ENCODE measurements at places on chromosomes 11 and 22.

GRCh38 chr11:6077723-6078122 is 29.8 kb upstream of the OR56B4 start:
- DNase-seq: no peak

DNA sequence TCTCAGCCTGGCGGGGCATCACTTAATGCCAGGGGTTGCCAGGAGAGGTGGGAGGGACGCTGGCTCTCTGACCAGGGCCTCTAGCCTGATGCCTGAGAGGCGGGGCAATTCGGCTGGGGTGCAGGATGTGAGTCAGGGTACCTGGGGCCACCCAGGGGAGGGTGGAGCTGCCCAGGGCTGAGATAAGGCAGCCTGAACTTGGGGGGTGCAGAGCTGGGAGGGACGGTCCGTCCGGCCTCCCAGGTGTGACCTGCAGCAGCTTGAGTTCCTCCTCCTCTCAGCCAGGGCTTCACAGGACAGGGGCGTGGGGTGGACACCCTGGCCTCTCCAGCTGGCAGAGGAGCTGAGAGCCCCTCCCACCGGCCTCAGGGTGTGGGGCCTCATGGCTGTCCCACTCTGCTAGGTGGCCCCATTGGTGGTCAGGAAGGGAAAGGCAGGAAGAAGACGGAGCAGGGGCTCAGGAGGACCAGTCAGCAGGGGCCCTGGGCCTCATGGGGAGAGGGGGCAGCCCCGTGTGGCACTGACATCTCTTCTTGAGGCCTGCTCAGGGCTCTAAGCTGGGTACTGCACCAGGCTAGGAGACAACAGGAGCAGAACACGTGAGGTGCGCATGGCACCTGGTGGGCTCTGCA is 942 bp upstream of the RPS6KA4 start:
- peak; percentile 63 for DNase-seq

- no peak for DNase-seq
These were observed 9.1 kb upstream of the GLYATL1B start for GRCh38 chr11:59076876-59077571.

GRCh38 chr11:48055292-48056132 is 75.2 kb downstream of the PTPRJ start:
- DNase-seq: peak; percentile 36

- DNase-seq: peak; percentile 79
These were observed 58.7 kb downstream of the DENND5A start for GRCh38 chr11:9206496-9206895.

DNA sequence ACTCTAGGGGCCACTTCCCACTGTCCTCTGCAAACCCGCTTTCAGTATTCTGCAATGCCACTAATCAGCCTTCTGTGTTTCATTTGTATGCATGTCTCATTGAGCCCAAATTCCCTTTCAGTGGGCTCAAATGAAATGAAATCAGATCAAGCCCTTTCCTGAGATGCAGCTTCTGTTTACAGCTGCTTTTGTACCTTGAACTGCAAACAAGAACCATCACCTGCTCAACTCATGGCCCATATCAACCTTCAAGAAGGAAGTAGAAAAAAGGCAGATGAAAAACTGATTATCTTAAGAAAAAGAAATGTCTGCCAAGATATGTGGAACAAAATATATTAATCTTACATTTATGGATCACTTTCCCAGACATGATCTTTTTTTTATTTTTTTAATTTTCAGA is 141.1 kb upstream of the ARHGAP42 start:
- DNase-seq: no peak

- no peak for DNase-seq
These were observed 132.5 kb downstream of the BARX2 start for GRCh38 chr11:129508163-129508562.

DNA sequence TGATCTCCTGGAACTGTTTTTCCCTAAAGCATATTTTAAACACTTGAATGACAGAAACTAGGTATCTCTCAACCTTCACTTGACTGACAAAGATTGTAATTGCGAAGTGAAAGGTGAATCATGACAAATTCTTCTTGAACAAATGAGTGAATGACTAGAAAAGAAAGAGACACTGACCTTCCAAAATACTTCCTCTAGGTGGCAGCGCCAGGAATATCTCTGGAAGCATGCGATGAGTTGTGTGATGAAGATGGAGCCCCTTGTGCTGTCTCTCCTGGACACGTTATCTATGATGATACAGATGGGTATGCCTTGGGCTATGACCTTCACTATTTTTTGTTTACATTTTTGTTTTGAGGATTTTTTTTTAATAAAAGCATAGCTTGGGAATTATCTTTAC is 7.0 kb upstream of the CASP12 start:
- DNase-seq: no peak

DNA sequence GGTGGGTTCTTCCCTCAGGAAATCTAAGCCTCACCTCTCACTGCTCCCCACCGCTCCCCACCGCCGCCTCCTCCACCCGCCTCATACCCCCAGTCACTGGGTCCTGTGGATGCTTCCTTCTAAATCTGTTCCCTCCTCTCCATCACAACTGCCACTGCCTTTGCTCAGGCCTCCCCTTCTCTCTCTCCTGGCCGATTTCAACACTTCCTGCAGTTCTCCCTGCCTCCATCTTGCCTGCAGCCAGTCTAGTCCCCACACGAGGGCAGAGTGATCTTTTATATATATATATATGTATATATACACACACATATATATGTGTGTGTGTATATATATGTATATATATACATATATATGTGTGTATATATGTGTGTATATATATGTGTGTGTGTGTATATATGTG is 27.8 kb downstream of the CREB3L1 start:
- DNase-seq: peak; percentile 47

DNA sequence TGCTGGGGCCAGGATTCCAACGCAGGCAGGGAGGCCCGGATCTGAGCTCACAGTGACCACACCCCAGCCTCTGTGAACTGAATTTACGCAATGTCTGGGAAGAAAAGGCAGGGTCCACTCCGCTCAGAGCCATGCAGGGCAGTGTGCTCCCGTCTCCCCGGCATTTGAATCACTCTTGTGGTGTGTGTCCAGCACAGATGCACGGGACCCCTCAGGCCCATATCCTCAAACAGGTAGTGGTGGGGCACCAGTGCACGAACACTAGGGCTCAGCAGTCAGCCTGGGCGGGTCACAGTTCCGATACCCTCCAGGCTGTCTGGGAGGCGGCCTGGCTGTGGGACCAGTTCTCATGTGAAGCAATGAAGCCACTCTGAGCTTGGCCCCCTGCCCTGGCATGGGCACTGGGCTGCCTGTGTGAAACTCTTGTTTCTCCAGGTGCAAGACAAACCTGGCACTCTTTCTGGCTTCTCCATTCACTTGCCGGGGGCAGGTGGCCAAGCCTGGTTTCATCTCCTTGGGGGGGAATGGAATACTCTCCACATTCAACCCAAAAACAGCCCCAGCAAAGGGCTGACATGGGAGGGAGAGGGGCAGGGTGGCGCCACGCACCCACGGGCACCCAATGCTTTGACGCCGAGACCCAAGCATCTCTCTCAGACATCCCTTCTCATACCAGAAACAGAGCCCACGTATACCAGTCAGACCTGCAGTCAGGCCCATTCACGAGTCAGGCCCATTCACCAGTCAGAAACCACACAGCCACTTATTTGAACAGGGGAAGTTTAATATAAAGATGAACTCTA is 14.3 kb downstream of the DHCR7 start:
- no peak for DNase-seq

GRCh38 chr11:29265792-29266191 is 751.0 kb downstream of the KCNA4 start:
- DNase-seq: no peak

- no peak for DNase-seq
These were observed 8.7 kb downstream of the PRR5 start for GRCh38 chr22:44710474-44711240.

DNA sequence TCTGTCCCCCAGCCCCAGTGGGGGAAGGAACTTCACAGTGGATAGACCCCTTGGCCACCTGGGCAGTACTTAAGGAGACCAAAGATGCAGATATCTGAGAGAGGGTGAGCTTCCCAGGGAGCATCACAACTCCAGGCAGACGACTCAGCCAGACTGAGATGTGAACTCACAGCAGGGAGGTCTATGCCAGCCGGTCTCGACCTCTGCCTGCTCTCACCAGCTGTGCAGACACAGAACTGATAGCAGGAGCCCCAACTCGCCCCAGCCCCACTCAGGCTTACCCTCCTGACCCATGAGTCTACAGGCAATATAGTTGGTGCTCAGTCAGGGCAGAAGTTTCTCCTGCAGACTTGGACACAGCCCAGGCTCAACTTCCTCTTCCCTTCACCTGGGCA is 29.7 kb upstream of the ACCSL start:
- no peak for DNase-seq

DNA sequence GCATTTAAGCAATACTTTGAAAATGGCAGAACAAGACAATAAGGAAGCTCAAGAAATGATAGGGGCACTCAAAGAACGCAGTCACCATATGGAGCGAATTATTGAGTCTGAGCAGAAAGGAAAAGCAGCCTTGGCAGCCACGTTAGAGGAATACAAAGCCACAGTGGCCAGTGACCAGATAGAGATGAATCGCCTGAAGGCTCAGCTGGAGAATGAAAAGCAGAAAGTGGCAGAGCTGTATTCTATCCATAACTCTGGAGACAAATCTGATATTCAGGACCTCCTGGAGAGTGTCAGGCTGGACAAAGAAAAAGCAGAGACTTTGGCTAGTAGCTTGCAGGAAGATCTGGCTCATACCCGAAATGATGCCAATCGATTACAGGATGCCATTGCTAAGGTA is 51.9 kb downstream of the SPECC1L start:
- DNase-seq: no peak

DNA sequence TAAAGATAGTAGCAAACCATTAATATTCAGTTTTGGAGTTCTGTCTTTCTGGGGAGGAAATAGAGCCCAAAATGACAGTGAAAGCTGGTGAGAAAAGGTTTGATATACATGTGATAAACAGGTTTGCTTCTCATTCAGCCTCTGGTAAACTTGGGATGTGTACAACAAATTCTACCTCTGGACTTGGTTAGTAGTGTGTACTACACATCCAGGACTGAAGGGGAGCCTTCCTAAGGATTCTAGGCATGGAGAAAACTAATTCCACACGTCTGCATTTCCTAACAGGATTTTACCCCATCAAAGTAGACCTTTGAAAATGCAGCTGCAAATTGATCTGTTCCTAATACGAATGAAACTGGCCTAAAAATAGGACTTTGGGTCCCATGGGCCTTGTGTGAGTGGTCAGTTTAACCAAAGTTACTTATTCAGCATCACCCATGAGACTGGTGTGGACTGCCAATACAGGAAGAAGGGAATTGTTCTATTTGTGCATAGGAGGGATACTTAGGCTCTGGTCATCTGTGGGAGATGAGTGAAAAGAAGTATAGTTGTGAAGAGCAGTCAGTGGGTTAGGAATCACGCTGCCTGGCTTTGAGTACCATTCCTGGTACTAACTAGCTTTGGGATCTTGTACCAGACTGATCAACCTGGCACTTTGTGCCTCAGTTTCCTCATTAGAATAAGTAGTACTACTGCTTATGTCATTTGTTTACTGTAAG is 74.2 kb downstream of the YAP1 start:
- DNase-seq: no peak

DNA sequence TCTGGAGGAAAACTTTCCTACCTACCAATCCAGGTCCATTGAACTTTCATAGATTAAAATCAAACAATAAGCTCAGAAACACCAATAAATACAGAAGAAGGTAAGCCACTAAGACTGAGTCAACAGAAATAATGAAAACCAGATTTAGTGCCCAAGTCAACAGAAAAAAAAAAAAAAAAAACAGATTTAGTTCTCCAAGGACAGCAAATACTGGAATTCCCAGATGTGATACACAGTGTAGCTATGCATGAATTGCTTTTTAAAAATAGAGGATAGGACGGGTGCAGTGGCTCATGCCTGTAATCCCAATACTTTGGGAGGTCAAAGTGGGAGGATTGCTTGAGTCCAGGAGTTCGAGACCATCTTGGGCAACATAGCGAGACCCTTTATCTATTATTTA is 15.7 kb downstream of the DMC1 start:
- DNase-seq: peak; percentile 47

- peak; percentile 12 for DNase-seq
These were observed 2.0 kb downstream of the FBXO3 start for GRCh38 chr11:33772300-33772699.

DNA sequence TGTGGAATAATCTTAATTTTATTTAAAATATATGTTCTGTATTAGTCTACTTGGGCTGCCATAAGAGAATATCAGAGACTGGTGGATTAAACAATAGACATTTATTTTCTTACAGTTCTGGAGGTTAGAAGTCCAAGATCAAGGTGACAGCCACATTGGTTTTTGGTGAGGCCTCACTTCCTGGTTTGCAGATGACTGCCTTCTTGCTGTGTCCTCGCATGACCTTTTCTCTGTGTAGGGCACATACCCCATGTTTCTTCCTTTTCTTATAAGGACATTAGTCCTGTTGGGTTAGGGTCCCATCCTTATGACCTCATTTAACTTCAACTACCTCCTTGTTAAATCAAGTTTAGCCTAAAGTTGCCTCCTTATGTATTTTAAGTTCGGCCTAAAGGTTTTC is 202.7 kb upstream of the MPPED2 start:
- DNase-seq: no peak

- no peak for DNase-seq
These were observed 274.8 kb downstream of the CTTN start for GRCh38 chr11:70672991-70673653.

DNA sequence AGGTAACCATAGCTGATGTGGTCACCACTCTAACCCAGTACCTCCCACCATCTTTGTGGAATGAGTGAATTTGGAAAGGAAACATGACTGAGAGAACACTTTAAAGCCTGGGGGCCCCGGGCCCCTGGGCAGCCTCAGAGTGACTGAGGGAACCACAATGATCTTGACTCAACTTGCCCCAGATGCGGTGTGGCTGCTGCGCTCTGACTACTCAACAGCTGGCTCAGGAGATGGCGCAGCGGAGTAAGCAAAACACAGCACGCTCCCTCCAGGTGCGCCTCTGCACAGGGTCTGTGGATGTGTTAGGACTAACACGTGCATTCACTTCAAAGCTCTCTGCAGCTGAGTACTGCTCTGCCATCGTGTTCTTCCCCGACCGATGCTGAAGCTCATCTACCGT is 5.9 kb downstream of the RNF215 start:
- no peak for DNase-seq
